SHP77 (cell line): ENCODE measurements at places on chromosomes 2 and 18.

DNA sequence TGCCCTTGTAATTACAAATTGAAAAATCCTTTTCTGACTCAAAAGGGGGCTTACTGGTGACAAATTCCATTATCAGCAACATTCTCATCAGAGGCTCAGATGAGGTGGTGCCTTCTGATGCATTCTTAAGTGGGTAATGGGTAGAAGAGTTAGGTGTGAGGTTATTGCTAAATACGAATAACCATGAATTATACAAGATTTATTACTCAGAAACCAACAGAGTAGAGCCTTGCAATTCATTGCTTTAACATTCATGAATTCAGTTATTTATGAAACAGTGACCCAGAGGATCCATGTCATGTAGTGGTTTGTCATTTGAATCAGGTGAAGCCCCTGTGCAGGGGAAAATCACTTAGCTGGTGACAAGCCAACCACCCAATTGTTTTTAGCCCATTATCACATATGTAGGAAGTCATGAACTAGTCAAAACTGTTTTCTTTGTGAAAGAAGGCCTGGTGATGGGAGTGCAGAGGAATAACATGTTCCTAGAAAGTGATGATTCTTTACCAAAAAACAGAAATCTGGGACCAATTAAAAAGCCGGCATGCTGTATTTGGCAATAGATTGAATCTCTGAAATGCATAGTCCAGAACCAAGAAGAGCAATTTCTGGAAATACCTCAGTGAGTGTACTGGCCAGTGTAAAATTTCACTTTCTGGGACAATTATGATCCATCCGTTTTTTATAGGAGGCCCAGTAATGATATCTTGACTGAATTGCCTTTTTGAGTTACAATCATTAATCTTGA, 70.2 kb downstream of the CRIM1 start:
- DNase-seq: no peak

DNA sequence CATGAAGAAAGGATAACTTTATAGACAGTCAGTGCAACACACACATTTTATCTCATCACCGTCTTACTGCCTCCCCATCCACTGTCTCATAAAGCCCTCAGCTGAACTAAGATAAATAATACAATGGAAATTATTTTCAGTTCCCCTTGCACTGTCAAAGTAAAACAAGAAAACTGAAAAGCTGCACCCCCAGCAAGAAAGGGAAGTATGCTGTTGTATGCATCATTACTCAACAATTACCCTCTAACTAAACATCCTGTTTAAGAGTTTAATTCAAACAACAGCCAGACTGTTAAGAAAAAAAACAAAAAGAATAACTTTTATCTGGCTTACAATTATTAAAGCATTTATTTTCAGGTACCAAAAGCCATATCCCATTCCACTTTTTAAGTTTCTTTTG, 25.0 kb downstream of the MPPE1 start:
- no peak for DNase-seq

- no peak for DNase-seq
Measured at GRCh38 chr2:186379052-186379451, 107.0 kb upstream of the ZC3H15 start.

DNA sequence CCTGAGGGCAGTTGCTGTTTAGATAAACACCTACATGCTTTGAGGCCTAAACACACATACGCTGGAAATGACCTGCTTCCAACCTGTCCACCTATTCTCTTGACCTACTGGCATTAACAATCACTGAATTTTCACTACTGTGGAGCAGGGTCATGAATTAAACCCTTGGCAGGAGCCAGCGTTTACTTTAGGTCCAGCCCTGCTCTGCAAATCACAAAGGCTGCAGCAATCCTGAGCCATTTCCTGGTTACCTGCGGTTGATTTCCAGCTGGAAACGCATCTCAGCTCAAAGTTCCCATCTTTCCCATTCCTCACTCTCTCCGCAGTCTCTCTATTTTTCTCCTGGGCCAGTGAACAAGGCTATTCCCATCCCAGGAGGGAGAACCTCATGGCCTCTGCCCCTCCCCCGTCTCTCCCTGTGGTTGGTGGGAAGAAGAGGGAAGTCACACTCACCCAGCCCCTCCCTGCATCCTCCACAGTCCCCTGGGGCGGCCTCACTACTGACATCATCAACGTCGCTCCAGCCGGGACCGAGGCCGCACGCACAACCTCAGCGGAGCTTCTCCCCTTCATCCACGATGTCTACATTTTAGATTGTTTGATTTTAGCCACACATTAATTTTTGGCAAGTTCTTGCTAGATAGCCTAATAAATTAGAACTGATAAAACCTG, 84.5 kb upstream of the SNTG2 start:
- no peak for DNase-seq

GRCh38 chr2:80073134-80073561, 231.4 kb downstream of the LRRTM1 start:
- peak; percentile 57 for DNase-seq

GRCh38 chr18:47251289-47252120, at the start of gene SKOR2:
Gene SKOR2, minus strand, starts transcription at chr18:47251660. Its CDS starts 2,477 bp downstream, at chr18:47249183.
- no peak for DNase-seq

- DNase-seq: no peak
Measured at GRCh38 chr18:58570360-58571064, 58.4 kb downstream of the ALPK2 start.

DNA sequence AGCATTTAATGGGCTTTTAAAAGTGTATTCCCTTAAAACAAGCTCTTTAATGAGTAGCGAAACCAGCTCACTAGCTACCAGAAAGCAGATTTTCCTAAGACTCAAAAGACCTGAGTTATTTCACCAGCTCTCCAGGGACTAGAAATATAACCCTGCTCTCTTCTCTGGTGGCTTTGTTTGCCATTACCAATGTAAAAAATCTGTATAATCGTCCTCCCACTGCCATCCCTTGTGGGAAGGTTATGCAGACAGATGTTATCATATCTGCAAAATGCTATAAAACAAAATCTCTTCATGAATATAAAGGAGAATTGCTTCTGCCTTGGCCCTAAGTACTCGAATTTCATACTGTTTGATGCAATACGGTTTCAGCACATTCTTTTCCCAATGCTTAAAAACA, 335.2 kb downstream of the NUP35 start:
- no peak for DNase-seq

DNA sequence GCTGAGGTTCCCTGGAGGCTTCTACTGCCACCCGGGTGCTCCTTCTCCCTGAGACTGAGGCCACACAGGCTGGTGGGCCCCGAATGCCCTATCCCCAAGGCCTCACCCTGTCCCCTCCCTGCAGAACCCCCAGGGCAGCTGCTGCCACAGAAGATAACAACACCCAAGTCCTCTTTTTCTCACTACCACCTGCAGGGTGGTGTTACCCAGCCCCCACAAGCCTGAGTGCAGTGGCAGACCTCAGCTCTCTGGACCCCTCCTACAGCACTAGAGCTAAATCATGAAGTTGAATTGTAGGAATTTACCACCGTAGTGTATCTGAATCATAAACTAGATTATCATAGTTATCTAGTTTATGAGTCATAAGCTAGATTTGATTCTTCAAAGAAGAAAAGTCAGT, 7.3 kb upstream of the CENPA start:
- DNase-seq: no peak

DNA sequence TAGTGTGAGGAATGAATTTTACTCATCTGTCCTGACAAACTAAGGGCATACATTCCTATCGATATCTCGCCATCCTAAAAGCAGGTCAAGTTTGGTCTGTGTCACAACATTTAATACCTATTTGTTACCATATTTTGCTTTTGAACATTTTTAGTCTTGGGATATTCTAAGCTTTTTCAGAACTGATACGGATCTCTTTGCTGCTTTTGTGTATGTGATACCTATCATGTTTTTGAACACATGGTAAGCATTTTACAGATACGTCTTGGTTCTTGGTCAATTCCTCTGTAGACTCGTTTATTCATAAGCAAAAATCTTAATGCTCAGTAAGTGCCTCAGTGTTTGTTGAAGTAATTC, 592 bp downstream of the ZNF397 start:
- no peak for DNase-seq

DNA sequence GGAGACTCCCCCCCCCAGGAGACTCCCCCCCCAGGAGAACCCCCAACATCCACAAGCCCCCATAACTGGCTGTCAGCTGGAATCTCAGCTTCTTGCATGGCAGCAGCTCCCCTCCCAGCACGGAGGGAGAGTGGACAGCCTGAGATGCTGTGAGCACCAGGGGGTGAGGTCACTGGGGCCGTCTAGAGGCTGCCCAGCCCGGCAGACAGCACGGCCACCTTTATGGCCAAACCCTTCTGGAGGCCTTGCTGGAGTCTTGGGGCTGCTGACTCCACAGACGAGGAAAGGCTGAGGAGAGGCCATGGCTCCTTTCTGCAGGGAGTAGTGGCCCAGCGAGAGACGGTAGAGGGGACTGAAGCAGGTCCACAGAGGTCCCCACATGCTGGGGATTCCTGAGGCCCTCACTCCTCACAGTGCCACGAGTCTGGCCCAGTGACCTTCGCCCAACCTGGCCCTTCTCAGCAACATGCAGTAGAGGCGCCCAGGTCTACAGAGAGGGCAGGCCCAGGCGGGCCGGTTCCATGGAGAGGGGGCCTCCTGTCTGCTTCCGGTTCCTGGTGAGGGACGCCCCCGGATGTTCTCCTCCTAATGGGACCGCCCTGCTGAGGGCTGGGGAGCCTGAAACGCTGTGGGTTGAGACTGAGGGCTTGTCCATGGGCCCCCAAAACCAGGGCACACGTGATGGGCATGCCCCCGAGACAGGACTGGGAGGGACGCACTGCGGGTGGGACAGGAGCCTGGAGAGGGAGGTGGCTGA, 122.6 kb upstream of the CTDP1 start:
- DNase-seq: no peak

DNA sequence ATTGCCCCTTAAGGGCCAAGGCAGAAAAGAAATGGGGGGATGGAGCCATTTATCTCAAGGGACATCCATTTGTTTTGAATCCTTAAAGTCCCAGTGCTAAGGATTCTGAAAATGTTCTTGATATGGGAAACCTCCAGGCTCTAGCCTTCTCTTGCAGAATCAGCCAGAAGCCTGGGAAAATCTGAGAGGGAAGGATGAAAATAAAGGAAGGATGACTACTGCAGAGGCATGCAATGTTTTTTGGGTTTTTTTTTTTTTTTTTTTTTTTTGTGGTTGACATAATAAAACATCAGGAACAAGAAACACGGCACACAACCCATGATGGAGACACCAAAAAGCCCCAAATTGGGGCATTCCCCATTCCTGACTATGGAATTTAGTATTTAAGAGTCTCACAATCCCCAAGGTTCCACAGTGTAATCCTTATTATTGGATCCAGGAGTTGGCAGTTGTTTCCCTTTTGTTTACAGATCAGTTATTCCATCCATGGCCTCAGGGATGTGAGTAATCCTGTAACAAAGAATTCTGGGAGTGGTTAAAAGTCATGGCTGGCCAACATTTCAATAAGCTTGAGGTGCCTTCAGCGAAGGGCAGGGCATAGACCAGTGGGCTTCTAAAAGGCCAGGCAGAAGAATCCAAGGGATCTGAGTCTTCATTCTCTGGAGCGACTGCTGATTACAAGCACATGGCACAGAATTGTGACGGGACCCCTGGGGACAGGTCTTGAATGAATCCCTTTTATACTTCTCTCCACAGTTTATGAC, 337.5 kb downstream of the GULP1 start:
- no peak for DNase-seq

DNA sequence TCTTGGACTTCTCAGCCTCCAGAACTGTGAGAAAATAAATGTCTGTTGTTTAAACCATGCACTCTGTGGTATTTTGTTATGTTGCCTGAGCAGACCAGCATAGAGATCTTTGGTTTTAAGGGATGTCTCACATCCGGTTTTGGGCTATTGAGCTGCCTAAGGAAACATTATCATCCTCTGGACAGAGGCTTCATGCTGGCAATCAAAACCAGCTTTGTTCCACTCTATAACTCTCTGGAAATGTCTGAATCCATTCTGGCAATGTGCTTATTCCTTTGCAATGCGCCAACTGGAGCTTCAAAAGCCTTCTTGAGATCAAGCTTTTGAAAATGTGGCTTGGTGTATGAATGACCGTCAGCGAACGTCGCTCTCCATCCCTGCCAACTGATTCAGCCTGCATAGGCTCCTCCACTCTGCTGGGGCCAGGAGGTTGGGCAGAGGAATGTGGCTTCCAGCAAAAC, 183.6 kb upstream of the MGAT5 start:
- no peak for DNase-seq

GRCh38 chr2:35503738-35504199, 851.8 kb upstream of the CRIM1 start:
- DNase-seq: no peak

DNA sequence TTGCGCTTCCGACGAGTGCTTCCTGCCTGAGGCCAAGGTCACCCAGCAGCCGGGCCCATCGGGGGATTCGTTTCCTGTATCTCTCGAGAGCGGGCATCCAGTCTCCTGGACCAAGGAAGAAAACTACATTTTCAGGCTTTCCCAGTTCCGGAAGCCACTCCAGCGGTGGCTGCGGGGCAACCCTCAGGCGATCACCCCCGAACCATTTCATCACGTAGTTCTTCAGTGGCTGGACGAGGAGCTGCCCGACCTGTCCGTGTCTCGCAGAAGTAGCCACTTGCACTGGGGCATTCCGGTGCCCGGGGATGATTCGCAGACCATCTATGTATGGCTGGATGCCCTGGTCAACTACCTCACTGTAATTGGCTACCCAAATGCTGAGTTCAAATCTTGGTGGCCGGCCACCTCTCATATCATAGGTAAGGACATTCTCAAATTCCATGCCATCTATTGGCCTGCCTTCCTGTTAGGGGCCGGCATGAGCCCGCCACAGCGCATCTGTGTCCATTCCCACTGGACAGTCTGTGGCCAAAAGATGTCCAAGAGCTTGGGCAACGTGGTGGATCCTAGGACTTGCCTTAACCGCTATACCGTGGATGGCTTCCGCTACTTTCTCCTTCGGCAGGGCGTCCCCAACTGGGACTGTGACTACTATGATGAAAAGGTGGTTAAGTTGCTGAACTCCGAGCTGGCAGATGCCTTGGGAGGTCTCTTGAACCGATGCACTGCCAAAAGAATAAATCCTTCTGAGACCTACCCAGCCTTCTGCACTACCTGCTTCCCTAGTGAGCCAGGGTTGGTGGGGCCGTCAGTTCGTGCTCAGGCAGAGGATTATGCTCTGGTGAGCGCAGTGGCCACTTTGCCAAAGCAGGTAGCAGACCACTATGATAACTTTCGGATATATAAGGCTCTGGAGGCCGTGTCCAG, 1.0 kb downstream of the MARS2 start:
- no peak for DNase-seq

GRCh38 chr2:42138163-42139015, 30.8 kb upstream of the EML4 start:
- DNase-seq: no peak

DNA sequence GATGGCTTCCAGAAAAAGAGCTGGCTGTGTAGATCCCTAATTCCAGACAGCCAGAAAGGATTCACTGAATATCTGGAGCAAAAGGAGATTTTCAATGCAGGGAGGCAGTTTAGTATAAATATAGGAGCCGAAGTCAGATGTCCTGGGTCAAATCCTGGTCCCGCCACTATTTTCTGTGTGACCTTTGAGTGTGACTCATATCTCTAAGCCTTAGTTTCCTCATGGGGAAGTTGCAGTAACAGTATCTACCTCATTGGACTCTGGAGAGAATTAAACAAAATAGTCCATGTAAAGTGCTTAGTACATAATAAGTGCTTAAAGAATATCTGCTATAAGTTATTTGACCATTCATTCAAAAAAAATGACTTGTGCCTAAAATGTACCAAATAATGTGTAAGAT, 52.1 kb upstream of the ITGA6 start:
- no peak for DNase-seq
